Heart left ventricle (tissue), 16 donors: ENCODE measurements at places on chromosomes 4 and X. TPM values are rescaled to one million over a fixed set of nuclear protein-coding genes. Genes with fewer than 3 reads are reported as not detected.

DNA sequence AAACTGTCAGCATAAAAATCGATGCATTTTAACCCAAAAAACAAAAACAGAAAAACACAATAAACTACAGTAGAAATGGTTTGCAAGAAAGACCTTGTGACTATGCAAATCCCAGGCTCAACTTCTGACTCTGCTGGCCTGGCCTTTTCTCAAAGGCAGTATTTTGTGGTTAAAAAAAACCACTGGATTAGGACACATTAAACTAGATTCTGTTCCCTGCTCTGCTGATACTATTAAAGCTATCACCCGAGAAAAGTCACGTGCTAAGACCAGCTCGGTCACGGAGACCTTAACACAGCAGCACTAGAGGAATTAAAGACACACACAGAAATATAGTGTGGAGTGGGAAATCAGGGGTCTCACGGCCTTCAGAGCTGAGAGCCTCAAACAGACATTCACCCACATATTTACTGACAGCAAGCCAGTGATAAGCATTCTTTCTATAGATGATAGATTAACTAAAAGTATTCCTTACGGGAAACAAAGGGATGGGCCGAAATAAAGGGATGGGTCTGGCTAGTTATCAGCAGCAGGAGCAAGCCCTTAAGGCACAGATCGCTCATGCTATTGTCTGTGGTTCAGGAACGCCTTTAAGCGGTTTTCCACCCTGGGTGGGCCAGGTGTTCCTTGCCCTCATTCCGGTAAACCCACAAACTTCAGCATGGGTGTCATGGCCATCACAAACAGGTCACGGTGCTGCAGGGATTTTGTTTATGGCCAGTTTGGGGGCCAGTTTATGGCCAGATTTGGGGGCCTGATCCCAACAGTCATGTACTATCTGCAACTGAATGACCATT lies 16.1 kb downstream of the CBR4 start:
- H3K4me1 ChIP-seq: peaks cover 11% of the 10 kb centered on the region
- peaks cover 51% of the 10 kb centered on the region for H3K36me3 ChIP-seq
- no peaks in the 10 kb centered on the region for H3K27me3 ChIP-seq
- no peak overlapping the region for H3K27ac ChIP-seq

- H3K27me3 ChIP-seq: no peaks in the 10 kb centered on the region
- no peak overlapping the region for H3K4me3 ChIP-seq
- H3K27ac ChIP-seq: no peak overlapping the region
- no peak for DNase-seq
- H3K4me1 ChIP-seq: no peaks in the 10 kb centered on the region
Observed at GRCh38 chrX:23770142-23770541, 12.8 kb upstream of the SAT1 start.

GRCh38 chr4:52868133-52868532 lies 6.0 kb downstream of the RASL11B start:
- H3K27ac ChIP-seq: peak overlapping the region; percentile 47
- H3K36me3 ChIP-seq: peaks cover 22% of the 10 kb centered on the region
- no peak overlapping the region for H3K4me3 ChIP-seq
- peaks cover 68% of the 10 kb centered on the region for H3K4me1 ChIP-seq
- DNase-seq: peak; percentile 72

DNA sequence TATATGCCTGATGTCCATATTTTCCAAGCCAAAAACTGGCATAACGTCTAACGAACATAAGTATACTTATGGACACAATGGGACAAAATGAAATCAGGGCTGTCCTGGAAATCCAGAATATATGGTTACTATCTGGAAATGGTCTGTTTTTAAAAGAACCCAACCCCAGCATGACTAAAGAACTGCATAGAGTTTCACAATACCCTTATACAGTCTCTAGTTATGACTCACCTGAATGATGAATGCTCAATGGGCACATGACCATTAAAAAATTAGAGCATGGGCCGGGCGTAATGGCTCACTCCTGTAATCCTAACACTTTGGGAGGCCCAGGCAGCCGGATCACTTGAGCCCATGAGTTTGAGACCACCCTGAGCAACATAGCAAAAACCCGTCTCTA lies 31.8 kb downstream of the AMMECR1 start:
- H3K4me3 ChIP-seq: no peak overlapping the region
- H3K36me3 ChIP-seq: no peaks in the 10 kb centered on the region
- no peaks in the 10 kb centered on the region for H3K4me1 ChIP-seq
- H3K27ac ChIP-seq: no peak overlapping the region
- no peaks in the 10 kb centered on the region for H3K27me3 ChIP-seq
- no peak for DNase-seq

DNA sequence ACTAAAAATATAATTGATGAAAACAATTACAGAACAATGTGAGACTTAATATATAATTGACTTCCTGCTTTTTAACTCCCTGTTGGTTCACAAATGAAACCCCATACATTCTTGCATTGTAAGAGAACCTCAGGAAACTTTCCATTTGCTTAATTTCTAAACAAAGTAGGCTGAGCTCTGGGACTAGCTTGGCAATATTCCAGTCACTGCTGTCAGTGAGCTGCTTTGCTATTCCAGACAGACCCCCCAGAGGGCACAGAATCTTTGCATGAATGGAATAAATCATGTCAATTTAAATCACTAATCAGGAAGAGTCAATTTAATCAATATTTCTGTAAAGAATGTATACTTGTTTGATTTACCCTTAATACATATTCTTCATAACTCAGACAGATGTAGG lies 110.6 kb downstream of the NEXMIF start:
- no peaks in the 10 kb centered on the region for H3K27me3 ChIP-seq
- no peaks in the 10 kb centered on the region for H3K4me1 ChIP-seq
- no peaks in the 10 kb centered on the region for H3K36me3 ChIP-seq
- DNase-seq: no peak

- DNase-seq: no peak
- H3K36me3 ChIP-seq: no peaks in the 10 kb centered on the region
- H3K27me3 ChIP-seq: no peaks in the 10 kb centered on the region
- no peak overlapping the region for H3K4me3 ChIP-seq
- H3K4me1 ChIP-seq: no peaks in the 10 kb centered on the region
Observed at GRCh38 chrX:16977771-16978170, 31.3 kb downstream of the REPS2 start.

Gene GLRB
- 9.8 TPM for total RNA-seq
